ENCODE measurements at places on chromosomes 6 and 20. TPM values are rescaled to one million over a fixed set of nuclear protein-coding genes. Genes with fewer than 3 reads are reported as not detected.

WFDC10B gene
- total RNA-seq, result not detected

MAPK13 gene
- 17.2 TPM for total RNA-seq

SYCP2 gene
- 0.84 TPM for total RNA-seq

NMBR gene
- not detected for total RNA-seq

RBM24 gene
- 0.28 TPM for total RNA-seq

GSTA3 gene
- not detected for total RNA-seq

UNC93A gene
- total RNA-seq, result 14.0 TPM

TCP11 gene
- not detected for total RNA-seq

MYL9 gene
- total RNA-seq, result 5.4 TPM

DNA sequence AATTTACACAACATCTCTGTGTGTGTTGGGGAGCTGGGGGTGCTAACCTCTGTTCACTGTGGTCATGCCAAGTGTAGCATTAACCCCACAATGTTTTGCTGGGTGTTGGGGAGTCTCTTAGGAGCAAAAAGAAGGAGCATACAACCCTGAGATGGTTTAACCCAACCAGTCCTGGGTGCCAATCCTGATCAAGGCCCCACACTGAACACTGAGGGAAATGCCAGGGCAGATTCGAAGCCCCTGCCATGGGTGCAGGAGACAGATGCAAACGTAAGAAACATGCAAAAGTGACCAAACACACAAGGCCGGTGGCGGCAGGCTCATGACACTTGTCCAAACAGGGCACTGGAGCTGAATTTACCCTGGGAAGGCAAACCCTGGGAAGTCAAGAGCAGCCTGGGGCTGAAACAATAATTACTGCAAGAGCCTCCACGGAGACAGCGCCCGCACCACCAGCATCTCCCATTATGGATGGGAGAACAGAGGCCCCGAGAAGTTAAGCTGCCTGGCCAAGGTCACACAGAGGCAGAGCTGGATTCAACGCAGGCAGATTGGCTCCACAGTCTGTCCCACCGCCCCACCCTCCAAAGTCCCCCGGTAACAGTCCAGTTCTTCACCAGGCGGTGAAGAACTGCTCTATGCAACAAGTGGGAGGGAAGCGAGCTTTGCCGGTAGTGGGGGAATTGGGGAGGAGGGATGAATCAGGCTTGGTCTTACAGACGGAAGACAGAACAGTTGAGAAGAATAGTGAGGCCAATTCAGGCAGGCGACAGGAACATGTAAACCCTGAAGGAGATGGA is 8.5 kb downstream of the ACSS1 start:
- H3K27me3 ChIP-seq, result no peaks in the 10 kb centered on the region
- no peak for DNase-seq
- H3K36me3 ChIP-seq, result no peaks in the 10 kb centered on the region
- no peak overlapping the region for H3K27ac ChIP-seq
- no peak overlapping the region for H3K4me3 ChIP-seq
- H3K4me1 ChIP-seq, result peaks cover 27% of the 10 kb centered on the region

- no peaks in the 10 kb centered on the region for H3K4me1 ChIP-seq
- H3K36me3 ChIP-seq, result no peaks in the 10 kb centered on the region
- H3K27me3 ChIP-seq, result no peaks in the 10 kb centered on the region
- H3K27ac ChIP-seq, result no peak overlapping the region
- H3K4me3 ChIP-seq, result no peak overlapping the region
These were observed 145.6 kb downstream of the TBX18 start for GRCh38 chr6:84618836-84619235.

- no peaks in the 10 kb centered on the region for H3K27me3 ChIP-seq
- DNase-seq, result no peak
- H3K36me3 ChIP-seq, result no peaks in the 10 kb centered on the region
- H3K4me1 ChIP-seq, result no peaks in the 10 kb centered on the region
- no peak overlapping the region for H3K4me3 ChIP-seq
- no peak overlapping the region for H3K27ac ChIP-seq
These were observed 597.4 kb upstream of the HS3ST5 start for GRCh38 chr6:114940181-114940580.

DNA sequence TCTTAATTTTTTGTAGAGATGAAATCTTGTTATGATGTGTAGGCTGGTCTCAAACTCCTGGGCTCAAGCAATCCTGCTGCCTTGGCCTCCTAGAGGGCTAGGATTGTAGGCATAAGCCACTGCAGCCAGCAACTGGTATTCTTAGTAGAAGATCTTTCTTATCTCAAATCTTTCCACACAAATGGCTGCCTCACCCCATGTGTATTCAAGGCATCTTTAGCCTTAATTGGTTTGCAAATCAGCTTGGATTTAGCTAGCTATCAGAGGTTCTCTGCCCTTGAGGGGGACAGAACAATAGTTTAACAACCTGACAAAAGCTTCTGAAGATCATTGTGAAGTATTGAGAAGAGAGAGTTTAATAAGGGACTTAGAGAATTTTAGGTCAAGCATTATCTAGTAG is 17.9 kb upstream of the ABRACL start:
- no peaks in the 10 kb centered on the region for H3K36me3 ChIP-seq
- peaks cover 46% of the 10 kb centered on the region for H3K4me1 ChIP-seq
- H3K27me3 ChIP-seq, result no peaks in the 10 kb centered on the region
- no peak overlapping the region for H3K27ac ChIP-seq
- no peak for DNase-seq
- H3K4me3 ChIP-seq, result no peak overlapping the region

DNA sequence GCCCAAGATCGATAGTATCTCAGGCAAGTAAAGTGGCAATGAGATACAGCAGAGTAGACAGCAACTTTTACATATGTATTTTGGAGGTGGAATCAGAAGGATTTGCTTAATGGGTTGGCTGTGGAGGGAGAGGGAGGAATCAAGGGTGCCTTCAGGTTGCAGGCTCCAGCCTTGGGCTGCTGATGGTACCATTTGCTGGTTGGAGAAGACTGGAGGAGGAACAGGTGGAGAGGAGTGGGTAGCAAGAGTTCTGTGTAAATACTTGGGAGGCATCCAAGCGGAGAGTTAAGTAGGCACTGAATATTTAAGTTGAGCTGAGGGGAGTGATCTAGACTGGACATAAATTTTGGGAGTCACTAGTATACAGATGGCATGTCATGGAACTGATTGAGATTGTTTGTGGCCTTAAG is 5.2 kb downstream of the BICRAL start:
- no peaks in the 10 kb centered on the region for H3K27me3 ChIP-seq
- peaks cover 35% of the 10 kb centered on the region for H3K4me1 ChIP-seq
- H3K36me3 ChIP-seq, result no peaks in the 10 kb centered on the region
- H3K4me3 ChIP-seq, result no peak overlapping the region
- DNase-seq, result no peak
- H3K27ac ChIP-seq, result no peak overlapping the region

GRCh38 chr6:148874698-148875293 is 128.0 kb downstream of the UST start:
- no peaks in the 10 kb centered on the region for H3K36me3 ChIP-seq
- H3K27me3 ChIP-seq, result no peaks in the 10 kb centered on the region
- DNase-seq, result no peak
- H3K4me3 ChIP-seq, result no peak overlapping the region

GRCh38 chr6:6688951-6689350 is 100.4 kb downstream of the LY86 start:
- peak overlapping the region; percentile 94 for H3K27ac ChIP-seq
- peaks cover 38% of the 10 kb centered on the region for H3K4me1 ChIP-seq
- no peaks in the 10 kb centered on the region for H3K36me3 ChIP-seq
- no peak for DNase-seq
- no peak overlapping the region for H3K4me3 ChIP-seq

GRCh38 chr6:34572585-34572984 is 16.5 kb upstream of the SPDEF start:
- H3K27ac ChIP-seq, result no peak overlapping the region
- no peak for DNase-seq
- H3K36me3 ChIP-seq, result no peaks in the 10 kb centered on the region

GRCh38 chr6:87481931-87482330 is 9.2 kb downstream of the SLC35A1 start:
- no peak for DNase-seq
- no peak overlapping the region for H3K4me3 ChIP-seq
- no peaks in the 10 kb centered on the region for H3K4me1 ChIP-seq
- no peaks in the 10 kb centered on the region for H3K36me3 ChIP-seq
- H3K27ac ChIP-seq, result no peak overlapping the region
- no peaks in the 10 kb centered on the region for H3K27me3 ChIP-seq

DNA sequence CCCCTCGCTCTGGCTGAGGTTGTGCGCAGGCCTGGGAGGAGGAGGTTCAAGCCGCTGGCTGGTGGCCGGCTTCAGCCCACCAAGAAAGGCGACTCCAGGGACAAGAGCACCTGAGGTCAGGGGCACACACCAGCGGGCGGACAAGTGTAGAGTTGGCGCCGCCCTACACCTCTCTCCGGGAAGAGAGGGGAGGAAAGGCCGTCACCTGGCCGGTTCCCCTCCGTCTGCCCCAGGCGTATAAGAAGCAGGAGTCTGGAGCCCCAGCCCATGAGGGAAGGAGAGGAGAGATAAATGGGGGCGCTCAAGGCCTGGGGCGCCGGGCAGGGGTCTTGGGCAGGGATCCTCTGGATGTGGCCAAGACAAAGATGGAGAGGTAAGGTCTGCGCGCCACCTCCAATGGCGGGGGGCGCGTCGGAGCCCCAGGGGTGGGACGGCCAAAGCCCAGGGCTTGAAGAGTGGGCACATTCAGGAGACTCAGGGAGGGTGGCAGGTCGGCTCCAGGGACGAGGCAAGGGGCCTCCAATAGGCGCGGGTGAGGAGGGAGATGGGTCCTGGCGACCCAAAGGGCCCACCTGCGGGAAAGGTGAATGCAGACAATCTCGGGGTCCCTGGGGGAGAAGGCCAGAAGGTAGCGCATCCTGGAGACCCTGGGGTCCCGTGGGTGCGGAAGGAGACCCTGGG is 826 bp downstream of the RIMS4 start:
- H3K4me3 ChIP-seq, result no peak overlapping the region
- DNase-seq, result no peak
- no peak overlapping the region for H3K27ac ChIP-seq
- no peaks in the 10 kb centered on the region for H3K4me1 ChIP-seq
- H3K27me3 ChIP-seq, result peaks cover 13% of the 10 kb centered on the region
- no peaks in the 10 kb centered on the region for H3K36me3 ChIP-seq

GRCh38 chr6:113619077-113619476 is 238.1 kb upstream of the MARCKS start:
- H3K4me3 ChIP-seq, result no peak overlapping the region
- H3K27ac ChIP-seq, result no peak overlapping the region
- H3K4me1 ChIP-seq, result no peaks in the 10 kb centered on the region
- no peaks in the 10 kb centered on the region for H3K36me3 ChIP-seq
- DNase-seq, result no peak

GRCh38 chr6:111477481-111477938 is 5.5 kb downstream of the REV3L start:
- H3K27ac ChIP-seq, result no peak overlapping the region
- no peak for DNase-seq

- H3K27me3 ChIP-seq, result no peaks in the 10 kb centered on the region
- no peaks in the 10 kb centered on the region for H3K4me1 ChIP-seq
- H3K4me3 ChIP-seq, result no peak overlapping the region
- no peak for DNase-seq
These were observed 23.4 kb downstream of the SIRPA start for GRCh38 chr20:1918491-1919165.

DNA sequence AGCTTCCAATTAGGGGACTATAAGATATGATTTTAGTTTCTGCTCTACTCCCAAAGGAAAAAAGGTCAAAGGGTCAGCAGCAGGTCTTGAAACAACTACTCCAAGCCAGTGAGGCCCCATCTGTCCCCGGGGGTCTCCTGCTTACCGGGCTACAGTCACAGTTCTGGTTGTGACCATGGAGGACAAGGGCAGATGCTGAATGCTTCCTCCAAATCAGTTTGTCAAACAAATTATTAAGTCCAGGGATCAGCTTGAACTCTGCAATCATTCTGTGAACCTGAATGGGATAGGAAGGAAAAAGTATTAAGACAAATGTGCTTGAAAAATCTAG is 60.2 kb downstream of the MYH7B start:
- no peak overlapping the region for H3K4me3 ChIP-seq
- no peak overlapping the region for H3K27ac ChIP-seq
- peaks cover 52% of the 10 kb centered on the region for H3K36me3 ChIP-seq
- H3K27me3 ChIP-seq, result no peaks in the 10 kb centered on the region

GRCh38 chr6:169269180-169270076 is 15.8 kb upstream of the THBS2 start:
- DNase-seq, result no peak
- no peak overlapping the region for H3K27ac ChIP-seq
- H3K4me3 ChIP-seq, result no peak overlapping the region
- no peaks in the 10 kb centered on the region for H3K36me3 ChIP-seq

DNA sequence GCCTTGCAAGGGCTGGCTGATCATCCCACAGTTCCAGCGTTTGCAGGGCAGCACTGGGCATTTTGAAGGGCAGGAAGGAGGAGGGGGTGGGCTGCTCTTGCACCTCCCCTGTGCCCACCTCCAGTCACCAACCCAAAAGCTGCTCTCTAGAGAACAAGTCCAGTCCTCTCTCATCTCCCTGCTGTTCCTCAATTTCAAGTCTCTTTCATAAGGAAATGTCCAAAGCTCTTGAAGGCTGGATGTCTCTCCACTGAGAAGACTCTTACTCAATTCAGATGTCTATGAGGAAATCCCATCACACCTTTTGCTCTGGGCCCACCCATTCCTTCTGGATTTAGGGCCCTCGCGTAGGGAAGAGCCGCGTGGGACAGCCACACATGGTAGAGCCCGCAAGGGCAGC is 31.7 kb downstream of the WRNIP1 start:
- H3K27me3 ChIP-seq, result no peaks in the 10 kb centered on the region
- DNase-seq, result no peak
- H3K27ac ChIP-seq, result no peak overlapping the region
- no peaks in the 10 kb centered on the region for H3K4me1 ChIP-seq
- H3K36me3 ChIP-seq, result no peaks in the 10 kb centered on the region

- no peak overlapping the region for H3K4me3 ChIP-seq
- DNase-seq, result no peak
- H3K27me3 ChIP-seq, result no peaks in the 10 kb centered on the region
- H3K27ac ChIP-seq, result no peak overlapping the region
These were observed 32.7 kb downstream of the TRDN start for GRCh38 chr6:123604067-123604466.

GRCh38 chr20:4006640-4007039 is 8.7 kb downstream of the RNF24 start:
- no peak for DNase-seq
- H3K36me3 ChIP-seq, result no peaks in the 10 kb centered on the region
- no peaks in the 10 kb centered on the region for H3K27me3 ChIP-seq

Data from liver (tissue), 10 donors.